ENCODE measurements at places on chromosomes 5 and 9. TPM values are rescaled to one million over a fixed set of nuclear protein-coding genes. Genes with fewer than 3 reads are reported as not detected.

ACOT12 gene
- not detected for total RNA-seq

IRGM gene
- 2.4 TPM for total RNA-seq

TTC16 gene
- total RNA-seq: 0.16 TPM

ACTBL2 gene
- total RNA-seq: not detected

DNA sequence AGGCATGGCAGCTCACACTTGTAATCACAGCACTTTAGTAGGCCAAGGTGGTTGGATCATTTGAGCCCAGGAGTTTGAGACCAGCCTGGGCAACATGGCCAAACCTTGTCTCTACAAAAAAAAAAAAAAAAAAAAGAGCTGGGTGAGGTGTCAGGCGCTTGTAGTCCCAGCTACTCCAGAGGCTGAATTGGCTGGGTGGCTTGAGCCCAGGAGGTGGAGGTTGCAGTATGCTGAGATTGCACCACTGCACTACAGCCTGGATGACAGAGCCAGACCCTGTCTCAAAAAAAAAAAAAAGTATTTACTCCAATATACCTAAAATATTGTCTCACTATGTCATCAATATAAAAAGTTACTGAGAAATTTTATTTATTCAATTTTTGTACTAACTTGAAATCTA lies 2.8 kb downstream of the SCAI start:
- H3K4me1 ChIP-seq: peaks cover 27% of the 10 kb centered on the region
- DNase-seq: no peak
- H3K27me3 ChIP-seq: no peaks in the 10 kb centered on the region
- H3K27ac ChIP-seq: no peak overlapping the region
- H3K4me3 ChIP-seq: no peak overlapping the region
- H3K36me3 ChIP-seq: peaks cover 11% of the 10 kb centered on the region

DNA sequence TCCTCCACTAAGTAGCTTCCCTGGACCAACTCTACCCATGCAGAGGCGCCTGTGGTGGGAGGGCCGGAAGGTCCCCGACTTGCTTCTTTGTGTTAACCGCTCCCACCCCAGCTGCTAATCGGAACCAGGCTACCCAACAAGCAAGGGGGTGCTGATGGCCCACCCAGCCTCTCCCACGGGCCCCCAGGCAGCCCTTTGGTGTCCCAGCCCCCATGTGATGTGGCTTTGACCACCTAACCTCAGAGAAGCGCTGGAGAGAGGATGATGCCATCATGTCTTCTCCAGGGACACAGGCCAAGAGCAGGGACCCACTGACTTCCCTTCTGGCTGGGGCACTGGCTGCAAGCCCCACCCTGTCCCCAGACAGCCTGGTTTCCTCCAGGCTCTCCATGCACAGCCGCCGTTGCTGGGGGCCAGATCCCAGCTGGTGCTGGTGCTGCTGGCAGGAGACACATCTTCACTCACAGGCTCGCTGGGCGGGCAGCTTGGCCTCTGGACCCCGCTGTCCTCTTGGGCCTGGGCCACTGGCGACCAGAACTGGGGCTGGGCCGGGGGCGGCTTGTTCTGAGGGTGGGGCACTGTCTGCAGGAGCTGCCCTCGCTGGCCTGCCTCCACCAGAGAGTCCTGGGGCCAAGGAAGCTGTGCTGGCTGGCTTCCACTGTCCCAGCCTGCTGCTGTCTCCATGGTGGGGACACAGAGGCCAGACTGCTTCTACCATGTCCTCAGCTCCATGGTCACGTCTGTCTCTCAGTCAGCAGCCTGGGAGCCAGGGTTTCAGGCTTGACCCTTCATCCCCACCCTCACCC lies 27.8 kb downstream of the LAMC3 start:
- no peaks in the 10 kb centered on the region for H3K4me1 ChIP-seq
- no peak overlapping the region for H3K4me3 ChIP-seq
- H3K36me3 ChIP-seq: no peaks in the 10 kb centered on the region

GRCh38 chr5:180563994-180564393 lies 27.3 kb downstream of the SCGB3A1 start:
- no peaks in the 10 kb centered on the region for H3K27me3 ChIP-seq
- H3K36me3 ChIP-seq: peaks cover 68% of the 10 kb centered on the region
- H3K4me1 ChIP-seq: peaks cover 35% of the 10 kb centered on the region

DNA sequence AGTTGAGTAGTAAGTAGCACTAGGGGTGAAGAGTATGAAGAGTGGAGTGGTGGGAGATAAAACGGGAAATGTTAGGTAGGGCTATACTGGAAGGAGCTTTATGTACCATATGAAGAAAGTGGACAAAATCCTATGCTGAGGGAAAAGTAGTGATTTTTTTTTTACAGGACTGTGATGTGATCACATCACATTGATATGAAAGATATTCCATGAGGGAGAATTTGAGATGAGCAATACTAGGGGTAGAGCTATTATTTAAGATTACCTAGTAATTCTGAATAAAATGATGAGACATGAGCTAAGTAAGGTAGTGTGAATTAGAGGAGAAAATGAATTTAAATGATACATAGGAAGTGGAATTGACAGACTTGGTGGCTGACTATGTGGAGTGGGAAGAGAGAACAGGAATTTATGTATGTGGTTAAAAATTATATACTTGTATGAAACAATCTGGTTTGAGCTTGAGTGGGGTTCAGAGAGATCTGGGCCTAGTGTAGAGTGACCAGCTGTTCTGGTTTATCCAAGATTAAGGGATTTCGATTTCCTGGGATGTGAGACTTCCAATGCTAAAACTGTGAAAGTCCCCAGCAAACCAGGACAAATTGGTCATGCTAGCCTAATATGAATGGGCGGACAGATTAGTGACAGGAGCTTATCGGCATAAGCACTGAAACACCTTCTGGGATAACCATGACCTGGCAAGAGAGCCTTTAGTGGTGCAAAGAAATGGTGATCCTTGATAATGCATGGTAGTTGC lies 29.3 kb upstream of the STOM start:
- DNase-seq: no peak
- no peak overlapping the region for H3K27ac ChIP-seq
- H3K4me3 ChIP-seq: no peak overlapping the region
- H3K27me3 ChIP-seq: no peaks in the 10 kb centered on the region

DNA sequence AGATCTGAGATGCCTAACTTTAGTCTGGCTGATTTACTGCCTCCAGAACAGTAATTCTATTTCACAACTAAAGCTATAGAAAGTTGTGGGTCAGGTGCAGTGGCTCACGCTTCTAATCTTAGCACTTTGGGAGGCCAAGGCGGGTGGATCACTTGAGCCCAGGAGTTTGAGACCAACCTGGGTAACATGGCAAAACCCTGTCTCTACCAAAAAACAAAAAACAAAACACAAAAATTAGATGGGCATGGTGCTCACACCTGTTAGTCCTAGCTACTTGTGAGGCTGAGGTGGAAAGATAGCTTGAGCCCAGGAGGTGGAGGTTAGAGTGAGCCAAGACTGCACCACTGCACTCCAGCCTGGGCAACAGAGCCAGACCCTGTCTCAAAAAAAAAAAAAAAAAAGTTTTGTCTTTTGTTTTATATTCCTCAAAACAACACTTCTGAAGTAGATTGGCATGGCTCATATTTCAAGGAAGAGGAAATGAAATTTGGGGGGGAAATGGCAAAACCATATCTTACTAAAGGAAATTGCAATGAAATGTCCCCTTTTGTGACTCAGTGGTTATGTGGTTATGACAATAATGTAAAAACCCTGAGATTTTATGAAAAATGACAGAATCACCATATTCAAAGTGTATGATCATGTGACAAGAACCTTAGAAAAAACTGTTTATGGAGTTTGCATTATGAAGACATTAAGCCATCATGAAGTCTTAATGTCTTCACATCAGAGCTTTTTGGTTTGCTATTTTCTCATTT lies 16.2 kb downstream of the FNBP1 start:
- H3K4me3 ChIP-seq: peak overlapping the region; percentile 54
- peaks cover 56% of the 10 kb centered on the region for H3K36me3 ChIP-seq
- no peaks in the 10 kb centered on the region for H3K27me3 ChIP-seq
- H3K27ac ChIP-seq: peak overlapping the region; percentile 92
- peaks cover 99% of the 10 kb centered on the region for H3K4me1 ChIP-seq
- no peak for DNase-seq

GRCh38 chr5:109695005-109695926 lies 5.5 kb downstream of the MAN2A1 start:
- H3K27ac ChIP-seq: peak overlapping the region; percentile 2
- H3K4me3 ChIP-seq: no peak overlapping the region
- H3K27me3 ChIP-seq: no peaks in the 10 kb centered on the region

GRCh38 chr5:59491945-59492344 lies 401.6 kb downstream of the PDE4D start:
- peaks cover 4% of the 10 kb centered on the region for H3K27me3 ChIP-seq
- no peak overlapping the region for H3K4me3 ChIP-seq
- H3K27ac ChIP-seq: no peak overlapping the region
- DNase-seq: no peak
- no peaks in the 10 kb centered on the region for H3K4me1 ChIP-seq

DNA sequence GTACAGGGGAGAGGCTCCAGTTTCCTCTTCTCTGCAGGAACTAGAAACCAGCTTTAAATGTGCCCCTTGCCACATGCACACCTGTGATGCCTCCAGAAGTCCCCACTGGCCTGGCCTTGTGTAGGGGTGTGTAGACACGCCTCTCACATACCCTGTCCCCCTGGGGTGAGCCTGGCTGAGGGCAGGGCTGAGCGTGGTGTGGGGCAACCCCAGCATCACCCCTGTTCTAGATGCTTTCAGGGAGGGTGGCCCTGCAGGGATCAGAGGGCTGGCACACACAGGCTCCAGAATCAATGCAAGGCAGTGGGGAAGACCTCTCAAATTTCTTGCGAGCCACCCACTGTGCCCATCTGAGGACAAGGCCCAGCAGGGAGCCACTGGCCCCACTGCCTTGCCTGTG lies 54.7 kb downstream of the NXNL2 start:
- H3K36me3 ChIP-seq: no peaks in the 10 kb centered on the region
- no peak overlapping the region for H3K4me3 ChIP-seq
- H3K4me1 ChIP-seq: peaks cover 6% of the 10 kb centered on the region
- H3K27me3 ChIP-seq: no peaks in the 10 kb centered on the region
- no peak overlapping the region for H3K27ac ChIP-seq

GRCh38 chr5:112275671-112276070 lies 143.4 kb downstream of the EPB41L4A start:
- H3K27me3 ChIP-seq: no peaks in the 10 kb centered on the region
- H3K4me1 ChIP-seq: no peaks in the 10 kb centered on the region
- no peak overlapping the region for H3K27ac ChIP-seq
- no peaks in the 10 kb centered on the region for H3K36me3 ChIP-seq

DNA sequence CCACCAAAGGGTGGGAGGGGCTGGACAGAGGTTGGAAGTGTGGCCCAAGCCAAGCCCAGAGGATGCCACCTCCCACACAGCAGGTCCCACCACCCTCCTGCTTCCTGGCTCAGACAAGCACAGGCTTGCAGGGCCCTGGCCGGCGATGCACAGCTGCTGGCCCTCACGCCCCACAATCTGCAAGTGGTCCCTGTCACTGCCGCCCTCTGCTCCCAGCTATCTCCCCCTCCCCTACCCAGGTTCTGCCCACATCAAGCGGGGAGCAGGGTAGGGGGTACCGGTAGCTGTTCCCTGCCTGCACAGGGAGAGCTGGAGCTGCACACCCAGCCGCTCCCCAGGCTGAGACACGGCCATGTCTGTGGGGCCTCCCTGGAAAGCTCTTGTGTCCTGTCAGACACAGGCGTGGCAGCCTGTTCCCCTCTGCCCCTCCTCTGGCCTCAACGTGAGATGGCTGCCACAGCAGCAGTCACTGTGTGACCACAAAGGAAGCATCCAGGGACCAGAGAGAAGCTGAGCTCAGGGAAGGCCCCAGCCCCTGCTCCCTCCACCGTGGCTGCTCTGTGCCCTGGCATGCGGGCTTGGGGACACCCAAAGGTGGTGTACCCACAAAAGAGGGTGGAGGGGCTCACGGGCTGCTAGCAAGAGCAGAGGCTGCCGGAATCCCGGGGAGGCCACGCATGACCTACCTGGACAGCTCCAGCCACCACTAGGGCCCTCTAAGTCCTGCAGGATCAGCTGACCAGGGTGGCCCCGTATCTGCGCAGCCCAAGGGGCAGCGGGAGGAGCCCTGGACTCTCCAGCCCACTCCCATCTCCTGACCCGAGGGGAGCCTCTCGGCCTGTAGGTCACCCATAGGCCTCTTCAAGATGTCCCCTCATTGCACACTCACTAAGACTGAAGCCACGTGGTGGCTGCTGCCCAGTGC lies 10.9 kb upstream of the ZDHHC11 start:
- H3K27ac ChIP-seq: no peak overlapping the region
- DNase-seq: no peak
- H3K36me3 ChIP-seq: peaks cover 14% of the 10 kb centered on the region
- no peaks in the 10 kb centered on the region for H3K27me3 ChIP-seq
- H3K4me3 ChIP-seq: no peak overlapping the region
- no peaks in the 10 kb centered on the region for H3K4me1 ChIP-seq

- DNase-seq: no peak
- no peak overlapping the region for H3K27ac ChIP-seq
Observed at GRCh38 chr9:117412006-117412715, 2.7 kb downstream of the ASTN2 start.

- no peak overlapping the region for H3K27ac ChIP-seq
- H3K36me3 ChIP-seq: peaks cover 2% of the 10 kb centered on the region
- H3K4me3 ChIP-seq: no peak overlapping the region
- no peak for DNase-seq
- no peaks in the 10 kb centered on the region for H3K27me3 ChIP-seq
Observed at GRCh38 chr5:112846556-112846955, 14.5 kb upstream of the SRP19 start.

- H3K27ac ChIP-seq: no peak overlapping the region
- DNase-seq: no peak
- H3K4me3 ChIP-seq: no peak overlapping the region
- H3K27me3 ChIP-seq: no peaks in the 10 kb centered on the region
- H3K4me1 ChIP-seq: no peaks in the 10 kb centered on the region
Observed at GRCh38 chr9:136522314-136523237, 23.3 kb downstream of the NOTCH1 start.

DNA sequence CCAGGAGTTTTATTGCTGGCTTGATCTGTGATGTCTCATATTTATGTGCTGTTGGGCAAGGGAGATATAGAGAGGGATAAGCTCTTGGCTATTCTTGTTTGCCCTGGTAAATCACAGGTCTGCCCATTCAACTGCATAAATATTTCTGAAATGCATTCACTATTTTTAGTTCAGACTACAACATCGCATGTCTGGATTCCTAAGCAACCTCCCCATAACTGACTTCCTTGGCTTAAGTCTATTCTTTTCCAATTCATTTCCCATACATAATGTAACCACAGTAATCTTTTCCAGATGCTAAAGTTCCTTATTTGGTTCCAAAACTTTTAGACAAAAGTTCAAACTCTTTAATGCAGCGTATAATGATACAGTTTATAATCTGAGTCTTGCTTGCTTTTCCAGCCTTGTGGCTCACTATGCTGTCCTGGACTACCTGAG lies 321.4 kb upstream of the ACTBL2 start:
- H3K27ac ChIP-seq: no peak overlapping the region
- H3K4me1 ChIP-seq: no peaks in the 10 kb centered on the region
- H3K27me3 ChIP-seq: peaks cover 3% of the 10 kb centered on the region
- H3K36me3 ChIP-seq: no peaks in the 10 kb centered on the region

GRCh38 chr9:105385381-105385985 lies 62.4 kb upstream of the FSD1L start:
- H3K4me3 ChIP-seq: peak overlapping the region; percentile 67
- peaks cover 3% of the 10 kb centered on the region for H3K36me3 ChIP-seq
- H3K4me1 ChIP-seq: peaks cover 6% of the 10 kb centered on the region
- H3K27ac ChIP-seq: peak overlapping the region; percentile 68

Data from activated CD4-positive, alpha-beta T cell treated with anti-CD3 and anti-CD28 coated beads for 36 hours (primary cell).